ENCODE measurements at places on chromosomes 6 and 20.

GRCh38 chr20:46195264-46196036, 77.3 kb downstream of the CD40 start:
- H3K27me3 ChIP-seq: no peaks in the 10 kb centered on the region
- no peaks in the 10 kb centered on the region for H3K4me1 ChIP-seq
- no peak overlapping the region for H3K4me3 ChIP-seq
- H3K27ac ChIP-seq: no peak overlapping the region
- DNase-seq: no peak

DNA sequence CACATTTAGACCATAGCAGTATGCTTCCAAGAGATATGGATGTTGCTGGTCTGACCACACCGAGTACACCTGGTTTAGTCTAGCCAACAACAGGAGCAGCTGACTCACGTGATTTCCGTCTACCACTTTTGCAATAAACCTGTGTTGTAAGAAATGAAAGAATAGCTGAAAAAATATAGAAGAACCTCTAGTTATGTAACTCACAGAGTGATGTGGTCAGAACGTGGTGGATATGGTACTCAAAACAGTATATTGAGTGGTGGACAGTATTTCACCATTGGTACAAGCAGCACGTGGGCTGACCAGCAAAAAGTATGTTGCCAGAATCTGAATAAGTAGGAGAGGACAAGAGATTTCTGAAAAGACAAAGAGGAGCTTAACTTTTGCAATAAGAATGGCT, 226.9 kb downstream of the TBC1D7 start:
- H3K4me1 ChIP-seq: no peaks in the 10 kb centered on the region
- H3K4me3 ChIP-seq: no peak overlapping the region
- no peaks in the 10 kb centered on the region for H3K27me3 ChIP-seq
- no peak for DNase-seq
- H3K36me3 ChIP-seq: no peaks in the 10 kb centered on the region

DNA sequence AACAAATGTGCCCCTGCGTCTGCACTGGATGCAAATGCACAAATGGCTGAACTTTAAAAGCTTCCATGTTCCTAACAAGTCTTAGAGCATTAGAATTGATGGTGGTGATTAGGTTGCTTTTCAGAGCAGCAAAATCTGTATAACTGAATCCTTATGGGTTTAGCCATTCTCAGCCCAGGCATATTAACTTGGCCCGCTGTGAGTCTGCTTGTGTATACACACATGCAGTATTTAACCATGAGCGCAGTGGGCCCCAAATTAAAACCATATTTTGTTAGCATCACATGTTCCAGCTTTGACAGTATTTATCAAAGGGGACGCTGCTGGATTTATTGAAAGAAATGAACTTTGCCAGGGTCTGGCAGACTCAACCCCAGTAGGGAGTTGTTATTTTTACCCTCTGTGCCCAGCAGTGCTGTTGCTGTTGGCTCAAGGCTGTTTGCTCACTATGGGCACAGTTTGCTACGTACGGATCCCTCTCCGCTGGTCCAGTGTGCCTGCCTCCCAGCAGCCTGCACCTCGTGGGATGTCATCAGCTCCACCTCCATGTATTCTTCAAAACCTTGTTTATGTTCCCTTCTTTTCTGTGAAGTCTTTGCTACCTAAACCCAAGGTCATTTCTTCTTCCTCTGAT, 144.7 kb downstream of the QRSL1 start:
- no peaks in the 10 kb centered on the region for H3K27me3 ChIP-seq
- H3K4me1 ChIP-seq: no peaks in the 10 kb centered on the region
- H3K36me3 ChIP-seq: no peaks in the 10 kb centered on the region
- no peak for DNase-seq

- no peak for DNase-seq
- peaks cover 19% of the 10 kb centered on the region for H3K36me3 ChIP-seq
- H3K27me3 ChIP-seq: no peaks in the 10 kb centered on the region
- H3K4me1 ChIP-seq: peaks cover 97% of the 10 kb centered on the region
- no peak overlapping the region for H3K27ac ChIP-seq
These were observed 32.5 kb downstream of the TOP1 start for GRCh38 chr20:41061155-41061554.

DNA sequence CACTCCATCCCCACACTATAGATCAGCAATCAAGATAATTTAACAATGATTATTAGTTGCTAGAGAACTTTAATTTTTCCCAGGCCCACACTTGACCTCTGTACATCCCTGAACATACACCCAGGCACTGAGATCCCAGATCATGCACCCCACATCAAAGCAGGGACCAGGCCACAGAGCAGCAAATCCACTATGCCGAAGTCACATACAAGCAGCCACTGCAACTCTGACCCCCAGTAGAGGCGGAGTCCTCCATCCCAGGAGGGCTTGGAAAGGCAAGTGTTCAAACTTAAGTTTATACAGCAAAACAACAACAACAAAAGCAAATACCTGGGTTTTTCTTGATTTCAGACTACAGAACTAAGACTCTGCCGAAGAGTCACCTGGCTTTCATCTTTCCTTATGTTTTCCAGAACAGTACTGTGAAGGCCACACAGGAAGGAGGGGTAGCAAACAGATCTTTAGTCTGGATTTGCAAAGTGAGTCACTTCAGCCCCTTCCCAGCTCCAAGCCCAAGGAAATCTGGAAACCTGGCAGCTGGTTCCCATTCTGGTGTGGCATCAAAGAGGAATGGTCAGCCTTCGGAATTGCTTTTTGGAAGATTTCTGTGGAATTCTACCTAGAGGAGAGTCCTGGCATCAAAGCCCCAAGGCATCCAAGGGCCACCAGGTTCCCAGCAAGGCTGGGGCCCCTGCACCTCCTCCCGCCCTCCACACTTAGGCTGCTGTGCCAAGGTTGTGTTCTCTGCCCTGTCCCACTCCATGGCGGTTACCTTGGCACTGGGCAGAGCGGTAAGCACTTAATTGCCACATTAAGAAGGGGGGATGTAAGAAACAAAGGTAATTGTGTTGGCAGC, 7.3 kb downstream of the JAG1 start:
- H3K27me3 ChIP-seq: no peaks in the 10 kb centered on the region
- no peak overlapping the region for H3K4me3 ChIP-seq
- peak overlapping the region; percentile 67 for H3K27ac ChIP-seq
- no peak for DNase-seq

DNA sequence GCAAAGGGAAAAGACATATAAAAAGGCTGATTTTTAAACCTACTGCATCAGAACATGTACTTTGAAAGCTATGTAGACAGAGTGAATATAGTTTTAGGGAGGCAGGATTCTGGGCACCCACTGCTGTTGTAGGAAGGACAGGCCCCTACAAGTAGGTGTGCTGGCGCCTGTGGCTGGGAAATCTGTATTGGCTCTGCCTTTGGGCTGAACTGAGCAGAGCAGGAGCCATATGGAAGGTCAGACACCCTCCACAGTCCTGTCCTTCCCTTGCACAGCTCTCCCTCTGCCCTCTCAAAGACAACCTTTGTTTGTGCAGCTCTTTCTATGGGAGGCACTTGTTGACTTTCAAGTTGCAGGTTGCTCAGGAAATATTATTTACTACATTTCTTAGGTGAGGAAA, 18.4 kb upstream of the ULBP3 start:
- H3K4me1 ChIP-seq: no peaks in the 10 kb centered on the region
- H3K4me3 ChIP-seq: no peak overlapping the region
- no peaks in the 10 kb centered on the region for H3K36me3 ChIP-seq
- no peak for DNase-seq
- H3K27ac ChIP-seq: no peak overlapping the region

DNA sequence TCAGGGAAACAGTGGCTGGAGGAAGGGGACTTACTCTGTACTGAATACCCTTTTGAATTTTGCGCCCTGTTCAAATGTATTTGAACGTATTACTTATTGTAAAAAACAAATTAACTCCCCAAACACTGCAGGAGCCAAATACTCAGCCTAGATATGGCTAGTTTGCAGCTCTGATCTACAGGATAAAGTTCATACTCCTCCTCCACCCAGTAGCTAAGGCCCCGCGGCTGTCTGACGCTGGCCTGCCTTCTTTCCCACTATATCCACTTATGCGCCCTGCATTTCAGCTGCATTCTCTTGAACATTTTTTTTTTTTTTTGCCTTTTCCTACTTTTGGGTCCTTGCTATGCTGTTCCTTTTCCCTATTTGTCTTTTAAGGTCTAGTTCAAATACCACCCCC, 6.5 kb downstream of the GSS start:
- H3K27me3 ChIP-seq: no peaks in the 10 kb centered on the region
- no peak overlapping the region for H3K27ac ChIP-seq
- H3K36me3 ChIP-seq: peaks cover 57% of the 10 kb centered on the region
- H3K4me3 ChIP-seq: no peak overlapping the region

Measured in spleen (tissue), 13 donors.